ENCODE measurements at places on chromosomes 12 and 14.
A peak's percentile ranks its signal among the peaks of the same experiment; 100 is the strongest.

- DNase-seq, result no peak
Measured at GRCh38 chr12:86104087-86104486, 152.1 kb downstream of the MGAT4C start.

DNA sequence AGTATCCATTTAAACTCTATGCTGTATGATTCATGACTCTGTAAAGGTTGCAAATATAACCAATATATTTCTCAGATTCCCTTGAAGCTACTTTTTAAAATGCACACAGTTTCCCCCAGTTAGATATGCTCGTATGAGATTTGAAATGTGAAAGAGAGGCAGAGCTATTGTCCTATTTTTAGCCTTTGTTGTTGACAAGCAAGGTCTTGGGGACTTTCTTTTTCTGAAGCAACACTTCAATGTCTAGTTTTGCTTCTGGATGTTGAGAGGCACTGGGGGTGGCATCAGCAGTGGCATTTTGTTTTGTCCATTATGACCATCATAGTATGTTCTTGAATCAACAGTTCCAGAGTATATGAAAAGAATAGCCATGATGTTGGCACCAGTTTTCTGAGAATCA is 63.4 kb downstream of the ASCL1 start:
- DNase-seq, result no peak

DNA sequence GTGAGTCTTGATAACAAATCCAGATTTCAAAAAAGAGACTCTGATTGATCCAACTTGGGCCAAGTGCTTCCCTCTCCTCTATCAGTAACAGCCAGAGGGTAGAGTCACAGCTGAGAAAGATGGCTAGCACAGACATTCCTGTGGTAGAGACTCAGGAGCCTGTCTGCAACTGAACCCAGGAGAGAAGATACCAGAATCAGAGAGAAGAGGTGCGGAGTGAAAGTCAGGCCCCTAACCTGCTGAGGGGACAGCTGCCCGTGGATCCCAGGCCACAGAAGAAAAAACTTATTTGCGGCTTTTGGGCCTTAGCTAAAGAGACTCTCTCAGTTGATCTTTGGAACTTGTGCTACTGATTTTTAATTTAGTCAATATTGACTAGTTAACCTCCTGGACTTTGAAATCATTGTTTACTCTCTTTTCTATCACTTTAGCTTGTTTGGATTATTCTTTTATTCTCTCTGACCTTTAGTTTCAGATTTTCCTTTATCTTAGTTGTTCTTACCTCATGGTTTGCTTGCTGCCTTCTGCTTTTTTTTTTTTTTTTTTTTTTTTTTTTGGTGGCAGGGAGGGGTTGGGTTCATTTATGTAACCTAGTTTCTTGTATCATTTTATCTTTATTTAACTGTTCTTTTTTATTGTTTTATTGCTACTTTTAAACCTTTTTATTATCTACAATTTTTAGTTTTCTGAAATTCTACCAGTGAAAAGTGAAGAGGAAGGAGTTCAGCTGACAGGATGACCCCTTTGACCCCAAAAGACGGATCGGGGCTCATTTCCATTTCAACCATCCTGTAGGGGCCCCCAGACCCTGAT is 154.9 kb upstream of the KRR1 start:
- DNase-seq, result no peak

DNA sequence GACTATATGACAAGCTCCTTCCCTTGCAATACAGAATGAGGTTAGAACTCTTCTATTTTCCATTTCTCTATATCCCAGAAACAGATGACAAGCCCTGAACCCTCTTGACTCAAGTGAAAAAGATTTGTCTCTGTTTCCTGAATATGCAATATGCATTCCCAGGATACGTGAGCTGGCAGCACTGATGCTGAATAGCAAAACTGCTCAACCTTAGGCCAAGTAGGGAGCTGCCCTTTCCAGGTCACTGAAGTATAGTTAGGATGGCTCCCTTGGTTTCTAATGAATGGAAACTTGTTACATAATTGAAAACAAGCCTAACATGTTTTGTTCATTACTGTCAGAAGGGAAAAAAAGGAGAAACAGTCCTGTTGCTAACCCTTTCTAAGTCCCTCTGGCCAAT is 47.9 kb upstream of the PLEKHG7 start:
- DNase-seq, result no peak

DNA sequence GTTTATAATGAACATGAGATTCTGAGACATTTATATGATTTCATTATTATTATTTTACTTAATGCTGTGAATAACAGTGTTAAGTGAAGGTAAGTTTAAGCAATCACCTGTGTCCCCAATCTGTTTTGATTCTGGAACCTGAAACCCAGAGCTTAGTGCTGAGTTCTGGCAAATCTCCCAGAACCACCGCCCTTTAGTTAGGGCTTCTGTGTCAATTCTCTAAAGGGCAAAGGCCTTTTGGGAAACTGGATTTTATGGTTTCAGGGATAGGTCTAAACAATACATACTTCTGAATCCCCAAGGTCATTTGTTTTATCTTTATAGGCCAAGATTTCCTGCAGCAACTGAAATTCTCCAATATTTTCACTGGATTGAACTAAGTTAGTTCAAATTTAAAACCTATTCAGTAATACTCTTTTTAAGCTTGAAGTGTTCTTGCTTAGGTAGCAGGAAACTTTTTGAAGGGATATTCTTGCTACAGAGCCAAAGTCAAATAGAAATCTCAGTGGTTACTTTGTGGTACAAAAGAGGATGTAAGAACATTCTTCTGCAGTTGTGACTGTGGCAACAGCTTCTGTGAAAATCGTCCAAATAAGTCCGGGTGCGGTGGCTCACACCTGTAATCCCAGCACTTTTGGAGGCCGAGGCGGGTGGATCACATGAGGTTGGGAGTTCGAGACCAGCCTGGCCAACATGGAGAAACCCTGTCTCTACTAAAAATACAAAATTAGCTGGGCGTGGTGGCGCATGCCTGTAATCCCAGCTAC is 10.0 kb upstream of the PKP2 start:
- DNase-seq, result peak; percentile 54

DNA sequence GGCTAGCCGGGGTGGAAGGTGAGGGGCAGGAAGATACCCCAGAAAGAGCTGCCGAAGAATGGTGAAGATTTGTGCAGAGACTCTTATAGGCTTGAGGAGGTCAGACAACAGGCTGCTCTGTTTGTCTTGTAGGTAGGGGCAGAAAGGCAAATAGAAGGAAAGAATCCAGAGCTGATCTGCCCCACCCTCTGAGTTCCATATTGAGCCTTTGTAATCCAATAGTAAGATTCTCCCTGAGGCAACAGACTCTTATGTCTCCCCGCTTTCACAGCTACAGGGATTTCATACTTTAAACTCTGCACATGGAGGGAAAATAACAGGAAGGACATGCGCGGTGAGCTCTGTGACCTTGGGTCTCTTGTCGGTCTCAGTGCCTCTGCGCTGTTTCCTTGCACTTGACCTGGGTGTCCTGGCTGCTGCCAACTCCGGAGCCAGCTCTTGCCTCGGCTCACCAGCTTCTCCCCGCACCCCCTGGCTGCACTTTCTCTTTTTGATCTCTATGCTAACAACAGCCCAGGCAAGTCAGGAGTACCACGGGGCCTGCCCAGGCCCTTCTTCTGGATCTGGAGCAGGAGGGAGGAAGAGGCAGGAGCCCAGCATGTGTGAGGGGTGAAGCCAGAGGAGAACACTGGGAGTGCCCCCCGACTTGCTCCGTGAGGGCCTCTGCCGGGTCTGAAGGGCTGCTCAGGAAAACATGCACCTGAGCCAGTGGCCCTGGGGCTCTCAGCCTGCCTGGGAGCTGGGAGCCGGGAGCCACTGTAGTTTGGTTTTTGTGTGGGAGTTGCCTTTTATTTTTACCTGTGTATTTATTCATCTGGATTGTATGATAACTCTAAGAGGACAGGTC is 75.8 kb downstream of the PPP1R36 start:
- DNase-seq, result no peak

DNA sequence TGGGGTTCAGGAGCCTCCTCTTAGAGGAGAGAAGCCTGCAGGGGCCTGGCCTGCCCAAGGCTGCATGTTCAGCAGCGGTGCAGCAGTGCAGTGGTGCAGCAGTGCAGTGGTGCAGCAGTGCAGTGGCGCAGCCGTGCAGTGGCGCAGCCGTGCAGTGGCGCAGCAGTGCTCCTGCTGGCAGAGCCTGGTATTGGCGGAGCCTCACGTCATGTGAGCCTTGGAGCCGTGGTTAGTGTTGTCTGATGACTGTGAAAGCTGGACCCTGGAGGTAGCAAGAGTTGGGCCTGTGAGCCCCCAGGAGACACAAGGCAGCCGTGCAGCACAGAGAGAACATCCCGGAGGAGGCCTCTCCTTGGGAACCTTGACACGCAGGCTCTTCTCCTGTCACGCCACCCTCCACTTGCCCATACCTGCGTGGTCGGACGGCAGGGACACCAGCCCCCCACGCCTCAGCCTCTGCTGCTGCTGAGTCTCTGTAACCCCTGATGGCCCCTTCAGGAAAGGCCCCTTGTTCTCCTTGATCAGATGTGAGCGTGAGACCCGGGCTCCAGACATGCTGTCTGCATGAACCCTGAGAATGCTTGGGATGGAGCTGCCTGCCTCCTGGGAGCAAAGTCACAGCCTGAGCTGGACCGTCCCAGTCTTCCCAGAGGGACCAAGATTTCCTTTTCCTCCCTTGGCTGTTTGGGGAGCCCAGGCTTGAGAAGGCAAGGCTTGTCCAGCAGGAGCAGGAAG is 193.7 kb downstream of the KIF26A start:
- no peak for DNase-seq

- no peak for DNase-seq
Measured at GRCh38 chr12:7045913-7046312, 14.6 kb upstream of the C1S start.

GRCh38 chr12:47282206-47282605 is 202.4 kb upstream of the AMIGO2 start:
- no peak for DNase-seq

DNA sequence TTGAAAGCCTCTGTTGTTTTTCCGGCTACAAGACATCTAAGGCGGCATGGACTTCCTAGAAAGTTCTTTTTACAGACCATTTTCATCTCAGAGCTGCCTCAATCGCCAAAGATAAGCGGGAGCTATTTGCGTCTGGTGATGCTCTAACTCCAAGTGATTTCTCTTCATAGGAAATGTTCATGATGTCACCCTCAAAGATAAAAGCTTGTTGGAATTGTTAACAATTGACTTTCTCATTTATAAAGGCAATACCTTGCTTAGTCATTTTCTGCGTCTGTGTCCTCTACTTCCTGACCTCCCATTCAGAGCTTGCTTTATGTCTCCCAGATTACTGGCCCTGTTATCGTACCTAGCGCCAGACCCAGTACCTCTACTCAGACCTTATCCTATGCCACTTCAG is 259.0 kb upstream of the G2E3 start:
- DNase-seq, result no peak

DNA sequence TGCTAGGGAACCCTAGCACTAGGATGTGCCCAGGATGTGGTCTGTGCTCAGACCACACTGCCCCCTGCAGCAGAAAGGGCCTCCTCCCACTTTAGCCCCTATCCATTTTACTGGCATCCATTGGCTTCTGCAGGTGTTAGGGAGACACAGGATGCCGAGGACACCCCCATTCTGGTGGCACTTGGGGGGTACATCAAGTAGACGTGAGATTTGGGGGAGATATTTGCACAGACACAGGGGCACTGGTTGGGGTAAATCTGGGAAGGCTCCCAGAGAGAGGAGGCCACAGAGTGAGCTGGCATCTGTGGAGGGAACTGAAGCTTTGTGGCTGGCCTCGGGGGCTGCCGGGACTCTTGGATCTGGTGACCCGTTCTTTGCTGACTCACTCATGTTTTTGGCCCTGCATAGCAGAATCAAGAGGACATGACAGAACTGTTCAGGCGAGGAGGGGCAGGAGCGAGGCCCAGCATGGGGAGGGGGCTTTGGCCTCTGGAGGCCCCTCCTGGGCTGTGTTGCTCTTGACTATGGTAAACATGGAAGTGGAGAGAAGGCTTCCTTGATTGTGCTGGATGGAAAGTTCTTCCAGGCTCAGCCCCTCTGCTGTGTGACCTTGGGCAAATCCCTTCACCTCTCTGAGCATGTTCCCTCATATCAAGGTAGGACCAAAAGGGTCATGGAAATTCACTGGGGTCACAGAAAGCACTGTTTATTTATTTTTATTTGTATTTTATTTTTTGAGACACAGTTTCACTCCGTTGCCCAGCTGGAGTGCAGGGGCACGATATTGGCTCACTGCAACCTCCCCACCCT is 1.8 kb downstream of the PLBD2 start:
- DNase-seq, result no peak

DNA sequence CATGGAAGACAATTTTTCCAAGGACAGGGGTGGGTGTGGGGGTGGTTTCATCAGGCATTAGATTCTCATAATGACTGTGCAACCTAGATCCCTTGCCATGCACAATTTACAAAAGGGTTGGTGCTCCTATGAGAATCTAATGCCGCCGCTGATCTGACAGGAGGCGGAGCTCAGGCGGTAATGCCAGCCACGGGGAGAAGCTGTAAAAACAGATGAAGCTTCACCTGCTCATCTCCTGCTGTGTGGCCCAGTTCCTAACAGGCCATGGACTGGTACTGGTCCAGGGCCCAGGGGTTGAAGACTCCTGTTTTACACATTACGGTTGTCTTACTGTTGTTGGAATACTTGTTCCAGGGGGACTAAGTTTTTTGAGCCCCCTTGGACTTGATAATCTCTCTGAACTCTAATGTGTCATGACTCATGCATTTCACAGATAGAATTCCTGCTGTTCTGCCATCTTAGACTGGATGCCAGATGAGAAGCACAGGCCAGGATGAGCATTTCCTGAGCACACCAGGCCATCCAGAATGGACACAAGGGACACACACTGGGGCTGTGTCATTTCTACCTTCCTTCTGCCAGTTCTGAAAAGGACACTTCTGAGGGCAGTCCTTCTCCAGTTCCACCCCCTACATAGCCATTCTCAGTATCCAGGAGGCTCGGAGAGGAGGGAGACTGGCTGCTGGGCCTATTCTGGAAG is 5.8 kb downstream of the PLEKHD1 start:
- DNase-seq, result no peak

DNA sequence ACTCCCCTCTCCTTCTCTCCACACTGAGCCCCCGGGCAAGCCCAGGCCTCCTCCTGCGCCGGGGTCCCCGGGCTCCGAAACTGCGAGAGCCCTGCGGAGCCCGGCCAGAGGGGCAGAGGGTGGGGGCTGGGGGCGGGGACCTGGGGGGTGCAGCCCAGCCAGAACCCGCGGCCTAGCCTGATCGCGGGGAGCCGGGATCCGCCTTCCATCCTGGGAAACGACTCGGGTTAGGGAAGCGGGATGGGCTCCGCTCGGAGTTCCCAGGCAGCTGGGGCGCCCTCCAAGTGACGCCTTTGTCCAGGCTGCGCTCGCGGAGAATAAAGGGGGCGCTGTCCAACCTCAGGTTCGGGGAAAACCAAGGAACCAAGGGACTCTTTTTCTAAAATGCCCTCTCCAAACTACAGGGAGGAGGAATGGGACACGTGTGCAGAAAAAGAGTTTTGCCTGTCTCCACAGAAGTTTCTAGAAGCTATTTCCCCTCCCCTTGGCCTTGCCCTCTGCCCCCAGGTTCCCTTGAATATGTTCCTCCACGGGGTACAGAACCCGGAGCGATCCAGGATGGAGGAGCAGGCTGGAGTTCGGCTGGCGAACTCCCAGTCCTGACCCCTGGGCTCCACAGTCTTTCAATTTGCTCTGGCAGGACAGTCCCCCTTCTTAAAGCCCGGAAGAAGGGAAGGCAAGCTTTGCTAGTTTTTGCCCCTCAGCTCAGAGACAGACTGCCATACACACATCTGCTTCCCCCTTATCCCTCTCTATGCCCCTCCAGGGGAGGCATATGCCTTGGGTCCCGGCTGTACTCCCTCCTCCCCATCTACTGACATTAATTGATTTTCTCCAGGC is 13.9 kb downstream of the NKX2-1 start:
- DNase-seq, result peak; percentile 8

GRCh38 chr12:124582108-124582424 is 14.7 kb upstream of the NCOR2 start:
- DNase-seq, result no peak

Data from GM13977 (cell line).